Stimulated activated CD8-positive, alpha-beta memory T cell treated with anti-CD3 and anti-CD28 coated beads, Interleukin-4, amount 100 ng/mL, for 48 hours (primary cell): ENCODE measurements at places on chromosomes 11 and 22.

- no peak for DNase-seq
Observed at GRCh38 chr11:122743097-122743741, 87.7 kb downstream of the UBASH3B start.

GRCh38 chr11:120539667-120540369 lies 28.3 kb downstream of the GRIK4 start:
- no peak for DNase-seq

DNA sequence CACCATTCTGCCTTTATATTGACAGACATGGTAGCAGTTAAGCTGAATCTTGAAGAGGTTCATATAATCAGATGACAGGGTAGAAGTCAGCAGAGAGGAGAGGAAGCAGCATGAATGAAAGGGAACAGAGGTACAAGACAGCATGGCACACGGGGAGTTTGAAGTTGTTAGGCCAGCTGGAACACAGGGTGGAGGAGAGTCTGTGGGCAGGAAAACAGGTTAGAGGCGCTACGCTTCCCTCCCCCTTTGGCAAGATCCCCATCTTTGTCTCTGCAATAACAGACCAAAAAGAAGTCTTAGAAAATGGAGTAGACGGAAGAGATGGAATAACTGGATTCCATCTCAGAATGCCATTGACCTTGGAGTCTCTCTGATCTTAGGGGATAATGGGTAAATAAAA lies 20.0 kb upstream of the NDUFC2 start:
- DNase-seq = no peak

GRCh38 chr11:75557666-75558494 lies 4.2 kb upstream of the SERPINH1 start:
- no peak for DNase-seq

GRCh38 chr11:33064033-33064825 lies 24.9 kb downstream of the TCP11L1 start:
- no peak for DNase-seq

- DNase-seq = no peak
Observed at GRCh38 chr11:33334627-33335026, 77.4 kb downstream of the HIPK3 start.

- no peak for DNase-seq
Observed at GRCh38 chr11:36455658-36456111, 54.4 kb downstream of the TRAF6 start.

DNA sequence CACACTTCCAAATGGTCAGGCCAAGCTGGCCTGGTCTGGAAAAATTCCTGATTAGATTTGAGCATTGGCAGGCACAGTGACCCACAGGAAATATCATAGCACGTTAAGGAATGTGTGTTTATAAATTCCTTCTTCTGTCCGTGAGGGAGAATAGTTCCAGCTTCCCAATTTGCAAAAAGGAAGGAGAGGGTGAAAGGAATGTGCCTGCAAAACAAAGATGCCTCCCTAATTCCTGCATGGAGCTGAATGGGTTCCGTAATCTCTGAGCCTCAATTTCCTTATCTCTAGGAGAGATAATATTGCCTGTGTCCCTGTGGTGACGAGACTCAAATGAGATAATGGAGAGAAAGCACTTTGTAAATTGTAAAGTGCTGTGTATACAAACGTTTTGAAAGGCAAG lies 105.1 kb downstream of the FEZ1 start:
- no peak for DNase-seq

GRCh38 chr11:132858223-132858622 lies 674.1 kb downstream of the OPCML start:
- DNase-seq = no peak

DNA sequence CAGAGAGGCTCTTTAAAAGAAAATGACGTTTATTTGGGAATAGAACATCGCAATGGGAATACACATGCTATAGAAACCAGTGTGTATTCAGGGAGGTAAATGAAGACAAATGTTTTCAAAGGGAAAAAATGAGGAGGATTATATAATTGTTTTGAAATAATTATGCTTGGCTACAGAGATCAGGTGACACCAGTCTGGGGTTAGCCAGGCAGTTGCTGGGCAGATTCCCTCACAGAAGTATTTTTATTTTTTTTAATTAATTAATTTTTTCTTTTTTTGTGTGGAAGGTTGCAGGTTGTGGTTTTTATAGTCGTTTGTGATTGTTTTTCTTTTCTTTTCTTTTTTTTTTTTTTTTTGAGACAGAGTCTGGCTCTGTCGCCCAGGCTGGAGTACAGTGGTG lies 5.6 kb upstream of the STARD10 start:
- DNase-seq = no peak

GRCh38 chr11:113487622-113488021 lies 12.4 kb upstream of the DRD2 start:
- no peak for DNase-seq

DNA sequence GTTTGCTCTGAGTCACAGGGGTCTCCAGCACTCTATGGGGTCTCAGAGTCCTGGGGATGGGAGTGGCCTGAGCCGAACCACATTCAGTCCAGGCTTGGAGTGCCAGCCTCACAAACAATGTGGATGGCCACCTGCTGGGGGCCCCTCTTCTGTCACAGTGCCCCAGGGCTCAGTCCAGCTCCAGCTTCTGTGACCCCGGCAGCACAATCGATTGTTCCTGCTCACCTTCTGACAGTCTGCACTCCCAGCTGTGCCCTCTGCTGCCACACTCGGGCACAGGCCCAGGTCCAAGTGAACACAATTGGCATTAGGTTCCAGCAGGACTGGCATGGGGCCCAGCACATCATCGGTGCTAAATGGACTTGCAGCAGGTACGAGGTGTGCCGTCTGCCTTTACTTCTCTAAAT lies 84.8 kb downstream of the TP53I11 start:
- DNase-seq = no peak
